Caco-2 (cell line): ENCODE measurements at places on chromosomes 16 and 17. TPM values are rescaled to one million over a fixed set of nuclear protein-coding genes. Genes with fewer than 3 reads are reported as not detected.

GRCh38 chr16:46991729-46992704 lies 18.5 kb upstream of the DNAJA2 start:
- H3K36me3 ChIP-seq: no peaks in the 10 kb centered on the region
- no peak for DNase-seq
- H3K27me3 ChIP-seq: no peaks in the 10 kb centered on the region
- no peaks in the 10 kb centered on the region for H3K4me1 ChIP-seq
- H3K27ac ChIP-seq: no peak overlapping the region
- no peak overlapping the region for H3K4me3 ChIP-seq

The MT1H gene
- not detected in 2 replicates for total RNA-seq

GRCh38 chr16:46731691-46732555 lies 16.2 kb downstream of the MYLK3 start:
- DNase-seq: no peak
- H3K36me3 ChIP-seq: no peaks in the 10 kb centered on the region
- no peak overlapping the region for H3K4me3 ChIP-seq
- no peaks in the 10 kb centered on the region for H3K27me3 ChIP-seq
- no peak overlapping the region for H3K27ac ChIP-seq
- no peaks in the 10 kb centered on the region for H3K4me1 ChIP-seq

DNA sequence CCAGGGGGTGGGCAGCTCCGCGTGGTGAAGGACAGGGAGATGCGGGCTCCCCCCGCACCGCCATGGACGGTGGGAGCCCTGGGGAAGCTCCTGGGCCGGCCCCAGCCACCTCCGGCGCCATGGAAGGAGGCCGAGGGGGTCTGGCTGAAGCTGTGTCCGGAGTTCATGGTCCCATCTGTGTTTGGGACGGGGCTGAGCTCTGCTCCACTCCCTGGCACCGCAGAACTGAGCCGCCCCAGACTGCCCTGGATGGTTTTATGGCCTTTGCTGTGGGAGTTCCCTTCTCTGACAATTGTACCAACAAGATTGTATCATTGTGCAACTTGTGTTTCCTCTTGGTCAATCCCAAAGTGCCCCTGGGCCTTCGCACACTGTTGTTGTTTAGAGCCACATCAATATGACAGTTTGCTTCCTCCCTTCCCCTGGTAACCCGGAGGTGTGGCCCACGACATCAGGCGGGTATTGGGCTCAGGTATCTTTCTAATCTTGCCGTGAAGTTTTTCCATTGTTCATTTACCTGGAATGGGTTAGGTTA lies 942 bp downstream of the KRT23 start:
- peak overlapping the region; percentile 23 for H3K4me3 ChIP-seq
- peak overlapping the region; percentile 77 for H3K27ac ChIP-seq
- no peaks in the 10 kb centered on the region for H3K36me3 ChIP-seq
- H3K4me1 ChIP-seq: peaks cover 61% of the 10 kb centered on the region
- DNase-seq: peak; percentile 35

DNA sequence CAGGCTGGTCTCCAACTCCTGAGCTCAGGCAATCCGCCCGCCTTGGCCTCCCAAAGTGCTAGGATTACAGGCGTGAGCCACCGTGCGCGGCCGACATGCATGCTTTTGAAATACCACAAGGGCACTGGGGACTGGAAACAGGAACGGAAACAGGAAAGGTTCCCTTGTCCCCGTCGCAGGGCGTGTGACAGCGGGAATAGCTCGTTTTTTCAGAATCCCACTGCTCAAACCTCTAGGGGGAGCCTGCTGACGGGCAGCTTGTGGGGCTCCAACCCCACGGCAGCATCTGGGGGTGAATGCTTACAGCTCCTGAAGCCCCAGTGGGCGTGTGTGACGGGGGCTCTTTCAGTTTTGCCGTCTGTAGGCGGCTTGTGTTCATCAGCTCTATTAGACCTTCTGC lies 18.8 kb upstream of the ASGR2 start:
- H3K36me3 ChIP-seq: no peaks in the 10 kb centered on the region
- no peak overlapping the region for H3K27ac ChIP-seq
- no peak overlapping the region for H3K4me3 ChIP-seq

GRCh38 chr16:28100810-28101532 lies 37.5 kb upstream of the GSG1L start:
- H3K36me3 ChIP-seq: peaks cover 3% of the 10 kb centered on the region
- H3K4me1 ChIP-seq: no peaks in the 10 kb centered on the region
- no peak overlapping the region for H3K27ac ChIP-seq
- no peak for DNase-seq
- no peak overlapping the region for H3K4me3 ChIP-seq
- no peaks in the 10 kb centered on the region for H3K27me3 ChIP-seq

DNA sequence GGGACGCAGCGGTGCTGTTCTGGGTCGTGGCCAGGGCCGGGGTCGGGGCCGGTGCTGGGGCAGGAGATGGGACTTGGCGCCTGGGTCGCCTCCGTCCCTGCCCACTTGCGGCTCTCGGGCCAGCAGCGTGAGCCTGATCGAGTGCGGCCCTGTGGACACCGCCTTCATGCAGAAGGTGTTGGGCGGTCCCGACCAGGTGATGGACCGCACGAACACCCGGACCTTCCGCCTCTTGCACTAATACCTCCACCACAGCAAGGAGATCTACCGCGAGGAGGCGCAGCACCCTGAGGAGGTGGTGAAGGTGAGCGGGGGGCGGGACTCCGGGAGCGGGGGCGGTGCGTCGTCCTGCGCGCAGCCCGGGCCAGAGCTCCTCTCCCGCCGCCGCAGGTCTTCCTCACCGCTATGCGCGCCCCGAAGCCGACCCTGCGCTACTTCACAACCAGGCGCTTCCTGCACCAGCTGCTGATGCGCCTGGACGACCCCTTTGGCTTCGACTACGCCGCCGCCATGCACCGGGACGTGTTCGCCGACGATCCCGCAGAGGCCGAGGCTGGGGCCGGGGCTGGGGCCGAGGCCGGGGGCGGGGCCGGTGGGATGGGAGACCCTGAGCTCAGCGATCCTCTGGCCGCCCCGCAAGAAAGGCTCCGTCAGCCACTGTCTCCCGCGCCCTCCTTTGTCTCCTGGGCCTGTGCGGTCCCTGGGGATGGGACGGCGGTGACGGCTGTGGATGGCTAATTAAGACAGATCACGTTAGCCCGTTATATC lies 4.5 kb upstream of the HSD17B1 start:
- H3K4me3 ChIP-seq: no peak overlapping the region
- H3K27ac ChIP-seq: no peak overlapping the region
- H3K27me3 ChIP-seq: no peaks in the 10 kb centered on the region

GRCh38 chr17:39243155-39243554 lies 17.4 kb upstream of the STAC2 start:
- H3K36me3 ChIP-seq: no peaks in the 10 kb centered on the region
- H3K27me3 ChIP-seq: no peaks in the 10 kb centered on the region
- H3K4me1 ChIP-seq: no peaks in the 10 kb centered on the region
- H3K4me3 ChIP-seq: no peak overlapping the region
- no peak overlapping the region for H3K27ac ChIP-seq

DNA sequence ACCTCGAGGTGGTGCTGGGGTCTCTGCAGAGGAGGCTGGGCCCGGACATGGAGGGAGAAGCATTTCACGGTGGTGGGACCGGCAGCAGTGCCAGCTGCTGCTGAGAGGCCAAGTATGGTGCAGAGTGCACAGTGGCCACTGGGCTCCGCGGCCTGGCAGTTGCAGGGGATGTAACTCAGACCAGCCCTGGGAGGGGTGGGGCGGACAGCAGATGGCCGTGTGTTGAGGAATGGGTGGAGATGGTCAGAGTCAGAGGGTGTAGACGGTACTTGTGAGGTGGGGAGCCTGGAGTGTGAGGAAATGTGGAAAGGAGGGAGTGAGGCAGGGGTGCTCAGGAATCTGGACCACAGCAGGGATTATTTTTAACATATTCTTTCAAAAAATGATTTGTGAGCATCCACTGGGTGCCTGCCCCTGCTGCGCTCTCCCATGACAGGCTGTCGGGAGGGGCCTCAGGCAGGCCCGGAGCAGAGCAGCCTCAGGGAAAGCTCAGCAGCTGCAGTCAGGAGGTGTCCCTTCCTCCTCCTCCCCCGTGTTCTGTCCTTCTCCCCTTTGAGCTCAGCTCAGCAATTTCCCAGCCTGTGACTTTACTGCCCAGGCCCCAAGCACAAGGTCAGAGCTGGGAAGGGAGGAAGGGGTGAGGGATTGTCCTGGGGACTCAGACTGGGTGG lies 113.1 kb downstream of the RAP1GAP2 start:
- no peaks in the 10 kb centered on the region for H3K4me1 ChIP-seq
- peak overlapping the region; percentile 24 for H3K27ac ChIP-seq
- no peak overlapping the region for H3K4me3 ChIP-seq
- no peak for DNase-seq

GRCh38 chr17:39151943-39152818 lies 744 bp upstream of the PLXDC1 start:
- H3K27me3 ChIP-seq: peaks cover 5% of the 10 kb centered on the region; the same call in 1 of the 2 replicates
- H3K36me3 ChIP-seq: no peaks in the 10 kb centered on the region
- no peak overlapping the region for H3K27ac ChIP-seq
- H3K4me3 ChIP-seq: peak overlapping the region; percentile 83
- no peak for DNase-seq
- peaks cover 4% of the 10 kb centered on the region for H3K4me1 ChIP-seq

DNA sequence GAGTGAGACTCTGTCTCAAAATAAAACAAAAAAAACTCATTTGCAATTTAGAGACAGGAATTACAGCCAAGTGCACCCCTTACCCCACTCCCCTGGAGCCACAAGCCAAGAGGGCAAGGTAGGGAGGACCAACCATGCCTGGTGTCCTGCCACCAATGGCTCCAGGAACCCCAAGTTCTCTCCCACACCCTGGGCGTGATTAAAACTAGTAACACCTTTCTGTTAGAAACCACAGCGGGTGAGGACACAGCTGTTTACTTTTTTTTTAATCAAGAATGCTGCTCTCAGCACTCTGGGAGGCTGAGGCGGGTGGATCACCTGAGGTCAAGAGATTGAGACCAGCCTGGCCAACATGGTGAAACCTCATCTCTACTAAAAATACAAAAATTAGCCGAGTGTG lies 38.1 kb downstream of the ANKRD11 start:
- no peak overlapping the region for H3K4me3 ChIP-seq
- H3K4me1 ChIP-seq: peaks cover 16% of the 10 kb centered on the region
- peaks cover 2% of the 10 kb centered on the region for H3K36me3 ChIP-seq

GRCh38 chr16:14181371-14182050 lies 110.4 kb downstream of the MRTFB start:
- H3K27me3 ChIP-seq: no peaks in the 10 kb centered on the region
- H3K4me1 ChIP-seq: peaks cover 15% of the 10 kb centered on the region
- H3K27ac ChIP-seq: no peak overlapping the region
- no peaks in the 10 kb centered on the region for H3K36me3 ChIP-seq
- no peak for DNase-seq
- H3K4me3 ChIP-seq: no peak overlapping the region

The KRTAP4-1 gene
- total RNA-seq: 0.49 TPM in 1 of 2 replicates, not detected in the other

The CNGB1 gene
- not detected in 2 replicates for total RNA-seq

DNA sequence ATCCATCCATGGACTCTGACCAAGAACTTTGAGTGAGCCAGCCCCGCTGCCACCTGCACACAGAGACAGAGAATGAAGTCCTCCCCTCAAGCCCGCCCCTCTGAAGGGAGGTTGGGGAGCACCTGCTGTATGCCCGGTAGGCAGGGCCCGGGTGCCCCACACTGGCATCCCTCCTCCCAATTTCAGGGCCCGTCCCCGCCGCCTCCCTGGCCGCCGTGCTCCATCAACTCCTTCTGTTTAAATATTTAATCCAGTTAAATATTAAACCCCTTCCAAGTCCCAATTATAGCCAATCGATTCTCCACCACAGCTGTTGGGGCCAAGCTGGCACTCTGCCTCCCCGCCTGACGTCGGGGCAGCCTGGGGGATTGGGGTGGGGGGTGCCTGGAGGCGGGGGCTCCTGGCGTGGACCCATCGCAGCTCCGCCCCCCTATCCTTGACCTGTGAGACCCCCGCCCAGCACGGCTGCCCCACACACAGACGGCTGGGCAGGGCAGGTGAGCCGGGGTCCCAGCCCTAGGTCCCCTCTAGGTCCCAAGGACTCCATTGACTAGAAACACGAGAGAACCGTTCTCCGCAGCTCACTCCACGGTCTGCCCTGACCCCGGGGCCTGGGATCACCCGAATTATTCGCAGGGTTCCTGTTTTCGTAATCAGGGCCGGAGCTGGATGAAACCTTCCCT lies 18.0 kb upstream of the CACNA1H start:
- H3K36me3 ChIP-seq: no peaks in the 10 kb centered on the region
- H3K27ac ChIP-seq: no peak overlapping the region
- no peak for DNase-seq
- H3K4me1 ChIP-seq: no peaks in the 10 kb centered on the region

DNA sequence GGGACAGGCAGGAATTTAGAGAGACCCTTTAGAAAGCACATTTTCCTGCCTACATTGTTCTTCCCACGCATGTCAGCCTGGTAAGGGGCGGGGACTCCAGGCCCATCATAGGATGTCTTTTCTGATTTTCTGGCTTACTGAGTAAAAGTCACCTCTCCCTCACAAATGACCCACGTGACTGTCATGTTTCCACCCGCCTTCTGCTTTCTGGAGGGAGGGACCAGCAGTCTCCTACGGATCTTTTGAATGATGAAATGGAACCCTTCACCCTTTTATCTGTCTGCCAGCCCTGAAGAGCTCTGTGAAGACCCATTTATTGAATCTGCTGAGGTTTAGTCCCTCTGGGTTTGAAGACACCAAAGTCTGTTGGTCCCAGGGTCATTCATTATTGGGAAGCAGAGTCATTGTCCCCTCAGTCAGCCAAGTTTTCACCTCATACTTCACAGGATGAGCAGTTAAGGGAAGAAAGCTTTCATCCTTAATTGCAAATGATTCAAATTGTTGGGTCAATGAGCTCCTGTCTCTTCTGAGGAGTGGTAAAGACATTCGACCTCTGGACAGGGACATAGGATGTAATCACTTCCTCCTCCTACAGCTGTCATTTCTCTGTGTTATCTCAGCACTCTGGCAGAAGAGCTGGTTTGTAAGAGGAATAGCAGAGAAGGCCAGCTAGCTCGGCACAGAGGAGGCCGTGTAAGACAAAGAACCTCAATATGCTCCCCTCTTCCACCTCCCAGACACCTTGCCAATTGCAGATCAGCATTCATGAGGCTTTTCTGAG lies 446.1 kb downstream of the HS3ST3B1 start:
- H3K27ac ChIP-seq: no peak overlapping the region
- no peaks in the 10 kb centered on the region for H3K27me3 ChIP-seq
- DNase-seq: no peak
- no peaks in the 10 kb centered on the region for H3K36me3 ChIP-seq

- DNase-seq: no peak
- no peak overlapping the region for H3K4me3 ChIP-seq
- H3K27me3 ChIP-seq: no peaks in the 10 kb centered on the region
- H3K36me3 ChIP-seq: peaks cover 2% of the 10 kb centered on the region
Observed at GRCh38 chr16:595094-595528, 5.2 kb downstream of the RAB40C start.

- H3K4me3 ChIP-seq: no peak overlapping the region
- peak; percentile 66 for DNase-seq
- H3K4me1 ChIP-seq: peaks cover 35% of the 10 kb centered on the region
- H3K27ac ChIP-seq: peak overlapping the region; percentile 76
- H3K27me3 ChIP-seq: no peaks in the 10 kb centered on the region
Observed at GRCh38 chr17:72525225-72526015, 404.6 kb downstream of the SOX9 start.

GRCh38 chr16:89164436-89164835 lies 7.1 kb upstream of the CDH15 start:
- H3K4me1 ChIP-seq: peaks cover 7% of the 10 kb centered on the region
- no peaks in the 10 kb centered on the region for H3K27me3 ChIP-seq
- no peak for DNase-seq
- no peak overlapping the region for H3K4me3 ChIP-seq
